ENCODE measurements at places on chromosomes 13 and 19.

GRCh38 chr13:99688776-99689175 is 187.5 kb downstream of the TM9SF2 start:
- no peak for DNase-seq

- no peak for DNase-seq
These were observed 200.9 kb upstream of the TMTC4 start for GRCh38 chr13:100875392-100876043.

GRCh38 chr13:24127116-24127631 is 33.3 kb upstream of the SPATA13 start:
- DNase-seq = peak; percentile 33

DNA sequence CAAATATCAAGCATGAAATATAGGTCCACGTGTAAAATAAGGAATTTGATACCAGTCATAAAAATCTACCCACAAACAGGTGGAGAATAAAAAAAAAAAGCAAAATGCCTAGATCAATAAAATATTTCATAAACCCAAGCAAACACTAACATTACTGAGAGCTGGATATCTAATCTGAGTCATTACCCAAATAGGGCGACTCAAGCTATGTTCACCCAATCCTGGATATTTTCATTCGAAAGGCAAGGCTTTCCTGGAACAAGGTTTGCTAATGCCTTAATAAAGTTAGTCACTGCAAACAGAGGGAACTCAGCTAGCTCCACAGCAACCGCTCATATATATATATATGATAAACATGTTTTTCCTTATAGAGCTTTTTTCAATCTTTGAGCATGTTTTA is 33.5 kb upstream of the TM9SF2 start:
- DNase-seq = no peak

DNA sequence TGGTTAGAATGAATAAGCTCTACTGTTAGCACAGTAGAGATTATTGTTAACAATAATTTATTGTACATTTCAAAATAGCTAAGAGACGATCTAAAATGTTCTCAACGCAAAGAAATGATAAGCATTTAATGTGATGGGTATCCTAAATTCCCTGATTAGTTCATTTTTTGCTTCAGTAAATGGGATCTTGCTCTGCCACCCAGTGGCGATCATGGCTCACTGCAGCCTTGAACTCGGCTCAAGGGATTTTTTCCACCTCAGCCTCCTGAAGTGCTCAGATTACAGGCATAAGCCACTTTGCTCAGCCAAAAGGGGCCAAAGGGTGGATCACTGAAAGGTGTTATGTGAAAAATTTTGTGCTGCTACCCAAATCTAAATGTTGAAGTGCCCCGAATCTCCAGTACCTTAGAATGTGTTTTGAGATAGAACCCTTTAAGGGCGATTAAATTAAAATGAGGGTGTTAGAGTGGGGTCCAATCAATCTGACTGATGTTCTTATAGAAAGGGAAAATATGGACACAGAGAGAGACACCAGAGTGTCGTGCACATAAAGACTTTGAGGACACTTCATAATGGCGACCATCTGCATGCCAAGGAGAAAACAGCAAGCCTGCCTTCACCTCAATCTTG is 31.5 kb upstream of the ZNF766 start:
- DNase-seq = peak; percentile 64

GRCh38 chr13:112143046-112143752 is 76.2 kb downstream of the SOX1 start:
- no peak for DNase-seq

- DNase-seq = no peak
These were observed 38.4 kb upstream of the NANOS3 start for GRCh38 chr19:13838435-13839129.

DNA sequence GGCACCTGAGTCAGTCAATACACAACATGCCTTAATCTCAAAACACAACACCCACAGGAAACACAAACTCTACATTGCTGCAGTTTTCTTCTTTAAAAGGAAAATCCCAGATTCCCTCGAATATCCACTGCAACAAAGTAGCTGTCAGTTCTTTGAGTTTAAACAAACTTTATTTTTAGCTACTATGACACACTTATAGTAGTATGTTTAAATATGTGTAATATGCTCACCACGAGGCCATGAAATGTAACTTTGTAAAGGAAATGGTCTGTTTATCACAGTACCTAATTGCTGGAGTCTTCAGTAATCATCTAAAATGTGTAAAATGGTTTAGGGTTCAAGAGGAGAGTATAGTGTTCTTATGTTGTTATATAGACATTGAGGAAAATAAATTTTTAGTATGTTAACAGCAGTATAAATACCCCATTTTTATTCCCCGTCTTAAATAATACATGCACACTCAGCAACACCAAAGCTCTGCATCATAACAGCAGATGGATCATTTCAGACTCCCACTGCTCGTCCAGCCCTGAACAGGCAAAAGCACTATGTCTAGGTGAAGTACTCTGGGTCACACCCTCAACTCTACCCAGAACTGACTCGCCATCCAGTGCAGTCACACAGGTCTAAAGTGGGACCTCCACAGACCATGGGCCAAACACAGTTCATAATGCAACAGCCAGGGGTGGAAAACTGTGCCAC is 20.6 kb downstream of the TUBGCP3 start:
- DNase-seq = no peak

DNA sequence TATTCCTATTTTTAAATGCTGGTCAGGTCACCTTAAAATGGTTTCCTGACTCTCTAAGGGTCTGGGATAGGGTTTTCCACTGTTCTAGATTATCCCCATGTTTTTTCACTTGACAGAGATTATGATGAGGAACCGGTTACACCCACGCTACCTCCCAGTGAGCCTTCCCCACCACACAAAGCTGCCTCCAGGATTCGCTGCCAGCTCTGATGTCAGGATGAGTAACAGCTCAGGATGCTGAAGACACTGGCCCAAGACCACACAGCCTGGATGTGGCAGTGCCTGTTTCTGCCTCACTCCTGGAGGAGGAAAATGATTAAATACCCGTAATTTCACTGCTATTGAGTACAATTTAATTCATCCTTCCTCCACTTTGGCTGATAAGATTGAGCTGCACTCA is 22.9 kb downstream of the ZNF114 start:
- DNase-seq = no peak

DNA sequence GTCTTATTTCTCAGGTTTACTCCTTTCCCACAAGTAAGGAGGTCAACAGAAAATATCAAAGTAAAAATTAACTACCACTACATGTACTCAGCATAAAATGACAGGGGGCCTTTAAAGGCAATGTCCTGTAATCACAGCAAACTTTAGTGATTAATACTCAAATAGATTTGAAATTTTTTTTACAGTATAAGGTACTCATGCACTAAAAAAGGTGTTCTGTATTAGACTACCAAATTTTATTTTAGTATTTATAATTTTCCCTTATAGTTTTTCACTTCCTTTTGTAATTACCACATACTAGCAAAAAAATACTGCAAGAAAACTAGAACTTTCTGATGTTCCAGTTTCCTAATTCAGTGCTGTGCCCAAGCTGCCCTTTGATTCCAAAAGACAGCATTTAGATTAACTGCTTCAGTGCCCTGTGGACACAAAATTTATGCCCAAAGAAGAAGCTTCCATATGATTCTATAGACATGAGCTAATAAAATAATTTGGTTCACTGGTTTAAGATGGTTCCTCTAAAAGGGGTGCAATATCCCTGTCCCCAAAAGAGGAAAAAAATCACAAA is 70.6 kb downstream of the KLF12 start:
- no peak for DNase-seq

- DNase-seq = peak; percentile 14
These were observed 121.8 kb downstream of the CRYL1 start for GRCh38 chr13:20403826-20404225.

DNA sequence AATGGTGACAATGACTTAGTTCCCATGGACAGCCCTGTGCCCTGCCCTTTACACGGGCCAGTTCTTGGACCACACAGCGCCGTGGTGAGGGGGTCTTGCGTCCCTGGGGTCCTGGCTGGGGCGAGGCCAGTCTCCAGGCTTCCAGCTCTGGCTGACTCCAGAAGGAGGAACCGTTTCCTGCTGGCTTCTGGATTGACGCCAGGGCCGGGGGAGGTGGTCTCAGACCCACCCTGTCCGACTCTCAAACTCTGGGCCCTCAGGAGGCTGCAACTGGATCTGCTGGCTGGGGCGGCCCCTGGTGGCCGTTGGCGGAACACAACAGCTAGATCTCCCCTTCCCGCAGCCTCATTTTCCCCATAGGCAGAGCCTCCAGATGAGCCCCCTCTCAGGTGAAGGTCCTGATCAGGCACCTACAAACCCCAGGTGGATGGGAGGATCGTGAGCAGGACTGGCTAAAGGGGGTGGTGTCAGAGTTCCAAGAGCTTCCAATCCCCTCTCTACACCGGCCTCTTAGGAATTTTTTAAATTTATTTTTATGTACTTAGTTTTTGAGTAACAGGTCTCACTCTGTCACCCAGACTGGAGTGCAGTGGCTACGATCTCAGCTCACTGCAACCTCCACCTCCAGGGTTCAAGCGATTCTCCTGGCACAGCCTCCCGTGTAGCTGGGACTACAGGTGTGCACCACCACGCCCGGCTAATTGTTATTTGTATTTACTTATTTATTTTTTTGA is 8.0 kb downstream of the CCDC194 start:
- peak; percentile 78 for DNase-seq

DNA sequence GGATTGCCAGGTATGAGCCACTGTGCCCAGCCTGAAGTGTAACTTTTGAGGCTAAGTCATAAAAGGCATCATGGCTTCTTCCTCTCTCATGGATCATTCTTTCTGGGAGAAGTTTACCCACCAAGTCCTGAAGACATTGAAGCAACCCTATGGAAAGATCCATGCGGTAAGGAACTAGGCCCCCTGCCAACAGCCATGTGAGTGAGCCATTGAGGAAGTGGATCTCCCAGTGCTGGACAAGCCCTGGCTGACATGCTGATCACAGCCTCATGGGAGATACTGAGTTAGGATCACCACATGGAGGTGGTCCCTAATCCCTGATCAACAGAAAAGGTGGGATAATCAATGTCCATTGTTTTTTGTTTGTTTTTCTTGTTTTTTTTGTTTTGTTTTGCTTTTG is 3.3 kb upstream of the NUDT19 start:
- no peak for DNase-seq

DNA sequence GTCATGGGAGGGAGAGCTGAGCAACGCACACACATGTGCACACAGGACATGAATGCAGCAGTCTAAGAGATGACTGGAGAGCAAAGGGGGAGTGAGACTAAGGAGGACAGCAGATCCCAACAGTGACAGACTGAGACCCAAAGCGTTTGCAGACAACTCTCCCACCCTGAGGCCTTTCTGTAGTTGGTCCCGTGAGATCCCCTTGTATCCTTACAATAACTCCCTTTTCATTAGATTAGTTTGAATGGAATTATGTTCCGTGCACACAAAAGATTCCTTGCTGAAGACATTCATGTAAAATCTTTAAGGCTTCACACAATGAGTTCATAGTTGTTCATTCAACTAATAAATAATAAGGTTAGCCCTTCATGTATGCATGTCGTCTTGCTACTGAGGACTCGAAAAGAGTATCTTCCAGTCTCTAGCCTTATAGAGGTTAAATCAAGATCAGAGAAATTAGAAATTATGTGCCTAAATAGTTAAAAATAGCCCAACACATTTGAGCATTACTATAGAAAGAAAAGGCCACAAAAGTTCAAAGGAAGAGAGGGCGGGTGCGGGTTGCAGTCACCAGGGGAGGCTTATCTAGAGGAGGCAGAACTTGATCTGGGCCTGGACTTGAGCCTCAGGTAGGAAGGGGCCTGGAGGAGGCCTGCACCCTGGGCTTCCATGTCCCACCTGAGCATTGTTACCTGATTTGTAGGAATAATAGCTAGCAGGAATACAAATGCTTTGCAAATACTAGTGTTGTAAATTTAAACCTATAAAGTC is 3.1 kb upstream of the GTF3A start:
- no peak for DNase-seq

DNA sequence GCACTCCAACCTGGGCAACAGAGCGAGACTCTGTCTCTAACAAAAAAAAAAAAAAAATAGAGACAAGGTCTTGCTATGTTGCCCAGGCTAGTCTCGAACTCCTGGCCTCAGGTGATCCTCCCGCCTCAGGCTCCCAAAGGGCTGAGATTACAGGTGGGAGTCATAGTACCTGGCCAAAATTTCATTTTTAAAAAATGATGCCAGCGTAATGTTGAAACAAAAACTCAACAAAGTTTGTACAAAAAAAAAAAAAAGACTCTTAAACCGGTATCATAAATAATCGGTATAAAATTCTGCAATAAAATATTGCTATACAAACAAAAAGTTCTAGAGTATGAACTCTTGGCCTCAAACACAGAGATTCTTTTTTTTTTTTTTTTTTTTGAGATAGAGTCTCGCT is 3.5 kb downstream of the GMFG start:
- DNase-seq = no peak

DNA sequence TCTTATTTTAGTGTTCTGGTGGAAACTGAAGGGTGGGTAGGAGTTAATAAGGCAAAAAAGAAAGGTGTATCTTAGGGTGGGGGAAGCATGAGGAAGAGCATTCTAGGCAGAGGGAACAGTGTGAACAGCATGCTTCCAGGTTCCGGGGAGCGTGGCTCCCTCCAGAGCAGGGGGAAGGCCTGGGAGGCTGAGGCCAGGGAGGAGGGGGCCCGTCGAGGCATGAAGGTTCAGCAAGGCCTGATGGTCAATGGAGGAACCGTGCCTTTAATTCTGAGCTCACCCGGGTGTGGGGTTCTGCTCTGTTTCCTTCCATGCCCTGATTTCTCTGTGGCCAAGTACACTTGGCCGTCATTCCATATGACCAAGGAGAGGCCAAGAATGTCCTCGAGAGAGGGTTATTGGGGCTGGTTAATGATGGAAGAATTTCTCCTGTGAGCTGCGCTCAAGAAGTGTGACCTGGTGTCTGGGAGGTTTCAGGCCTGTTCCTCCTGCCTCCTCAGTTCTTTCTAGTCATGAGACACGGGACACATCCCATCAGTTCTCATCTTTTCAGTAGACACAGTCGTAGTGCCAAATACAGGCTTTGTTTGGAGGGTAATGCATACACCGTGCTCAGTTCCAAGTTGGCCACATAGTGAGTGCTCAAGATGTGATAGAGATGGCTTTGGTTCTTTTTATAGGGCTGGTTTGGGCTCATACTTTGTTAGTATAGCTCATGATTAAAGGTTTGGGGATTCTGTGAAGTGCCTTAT is 73.6 kb downstream of the SIPA1L3 start:
- DNase-seq = no peak

- DNase-seq = no peak
These were observed 3.5 kb upstream of the EPHX3 start for GRCh38 chr19:15235781-15236180.

DNA sequence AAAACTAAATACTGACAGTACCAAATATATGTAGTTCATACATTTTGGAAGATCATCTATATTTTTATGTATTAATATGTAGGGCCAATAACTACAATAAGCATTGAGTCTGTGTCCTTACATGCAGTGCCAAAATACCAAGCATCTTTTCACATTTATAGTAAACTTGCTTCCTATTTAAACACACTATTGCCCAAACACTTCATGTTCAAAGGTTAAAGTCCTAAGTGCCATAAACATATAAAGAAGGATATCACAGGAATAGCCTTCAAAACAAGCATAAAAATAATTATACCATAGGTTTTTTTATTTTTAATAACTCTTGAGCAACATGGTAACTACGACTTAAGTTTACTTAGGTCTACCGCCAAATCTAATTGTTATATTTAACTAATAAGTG is 27.1 kb downstream of the EXOSC8 start:
- DNase-seq = no peak

- no peak for DNase-seq
These were observed 18.9 kb upstream of the ZNRF4 start for GRCh38 chr19:5436106-5436947.

Measured in activated T-cell treated with anti-CD3 and anti-CD28 coated beads, Interleukin-2, amount 50 U/mL, for 24 hours (primary cell).